ENCODE measurements at places on chromosomes 4 and X.

DNA sequence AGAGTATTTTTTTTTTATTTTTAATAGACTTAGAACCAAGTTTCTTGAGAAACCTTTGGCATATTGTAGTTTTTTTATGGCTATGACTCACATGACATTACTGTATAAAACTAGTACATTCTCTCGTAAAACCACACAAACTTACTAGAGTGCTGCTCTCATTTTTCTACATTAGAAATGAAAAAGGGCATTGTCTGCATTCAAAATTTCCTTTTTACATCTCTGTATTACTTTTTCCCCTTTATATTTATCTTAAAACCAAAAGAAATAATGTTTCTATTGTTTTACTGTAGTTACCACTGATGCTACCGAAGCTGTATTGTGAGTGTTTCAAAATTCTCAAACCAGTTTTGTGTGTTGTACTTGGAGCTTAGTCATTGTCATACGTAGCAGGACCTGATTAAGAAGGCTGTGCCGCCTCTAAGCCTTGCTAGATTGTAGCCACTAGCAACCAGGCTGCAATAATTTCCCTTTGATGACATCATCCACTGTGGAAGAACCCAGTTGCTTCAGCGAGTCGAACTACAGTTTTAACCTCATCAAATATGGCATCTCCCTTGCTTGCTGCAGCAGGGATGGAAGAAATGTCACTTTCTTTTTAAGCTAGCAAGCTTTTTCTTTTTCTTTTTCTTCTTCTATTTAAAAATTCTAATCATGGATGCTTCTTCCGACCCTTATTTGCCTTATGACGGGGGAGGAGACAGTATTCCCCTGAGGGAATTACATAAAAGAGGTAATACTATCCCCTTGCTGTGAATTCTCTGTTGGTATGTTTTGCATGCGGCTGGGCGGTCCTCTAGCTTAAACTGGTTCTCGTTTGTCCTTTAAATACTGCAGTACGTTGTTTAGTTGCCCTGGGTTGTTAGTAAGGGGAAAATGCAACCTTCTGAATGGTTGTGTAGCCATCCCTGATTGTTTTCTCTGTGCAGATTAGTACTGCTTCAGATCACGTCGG, 39.6 kb downstream of the CLCN3 start:
- DNase-seq, result peak; percentile 10

GRCh38 chr4:121373841-121374240, 7.0 kb downstream of the QRFPR start:
- no peak for DNase-seq

GRCh38 chr4:135166661-135167060, 965.1 kb upstream of the PABPC4L start:
- no peak for DNase-seq

DNA sequence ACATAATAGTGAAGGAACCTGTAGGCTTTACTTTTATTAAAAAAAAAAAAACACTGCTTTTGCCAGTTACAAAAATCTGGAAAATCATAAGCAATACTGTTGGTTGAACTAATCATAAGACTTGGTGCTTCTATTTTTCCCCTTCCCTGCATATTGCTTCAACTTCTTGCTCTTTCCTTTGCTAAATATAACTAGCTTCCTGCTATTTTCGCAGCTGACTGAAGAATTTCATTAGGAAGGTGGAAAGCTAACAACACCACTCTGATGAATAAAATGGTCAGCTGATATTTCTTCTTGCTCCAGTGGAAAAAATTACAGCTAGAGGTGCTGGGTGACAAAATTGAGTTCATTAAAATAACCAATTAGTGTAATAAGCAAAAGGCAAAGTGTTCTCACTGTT, 39.3 kb downstream of the MEPE start:
- DNase-seq, result no peak

GRCh38 chr4:137651128-137651527, 118.8 kb upstream of the PCDH18 start:
- no peak for DNase-seq

GRCh38 chrX:35786271-35786670, 11.9 kb upstream of the MAGEB16 start:
- no peak for DNase-seq

DNA sequence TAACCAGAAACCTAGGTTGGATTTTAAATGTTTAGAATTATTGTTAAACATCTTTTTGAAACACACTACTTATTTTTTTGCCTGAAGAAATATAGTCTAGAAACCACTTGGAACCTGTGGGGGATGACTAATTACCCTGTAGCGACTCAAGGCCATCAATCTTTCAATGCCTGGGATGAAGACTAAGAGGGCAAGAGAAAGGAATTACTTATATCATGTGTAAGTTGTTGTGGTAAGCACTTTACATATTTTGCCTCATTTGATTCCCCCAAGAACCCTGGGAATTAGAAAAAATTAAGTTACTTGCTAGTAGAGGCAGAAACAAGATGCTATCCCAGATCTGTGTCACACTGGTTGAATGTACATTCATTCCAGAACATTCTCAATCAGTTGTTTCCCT, 170.9 kb upstream of the GRIA3 start:
- no peak for DNase-seq

DNA sequence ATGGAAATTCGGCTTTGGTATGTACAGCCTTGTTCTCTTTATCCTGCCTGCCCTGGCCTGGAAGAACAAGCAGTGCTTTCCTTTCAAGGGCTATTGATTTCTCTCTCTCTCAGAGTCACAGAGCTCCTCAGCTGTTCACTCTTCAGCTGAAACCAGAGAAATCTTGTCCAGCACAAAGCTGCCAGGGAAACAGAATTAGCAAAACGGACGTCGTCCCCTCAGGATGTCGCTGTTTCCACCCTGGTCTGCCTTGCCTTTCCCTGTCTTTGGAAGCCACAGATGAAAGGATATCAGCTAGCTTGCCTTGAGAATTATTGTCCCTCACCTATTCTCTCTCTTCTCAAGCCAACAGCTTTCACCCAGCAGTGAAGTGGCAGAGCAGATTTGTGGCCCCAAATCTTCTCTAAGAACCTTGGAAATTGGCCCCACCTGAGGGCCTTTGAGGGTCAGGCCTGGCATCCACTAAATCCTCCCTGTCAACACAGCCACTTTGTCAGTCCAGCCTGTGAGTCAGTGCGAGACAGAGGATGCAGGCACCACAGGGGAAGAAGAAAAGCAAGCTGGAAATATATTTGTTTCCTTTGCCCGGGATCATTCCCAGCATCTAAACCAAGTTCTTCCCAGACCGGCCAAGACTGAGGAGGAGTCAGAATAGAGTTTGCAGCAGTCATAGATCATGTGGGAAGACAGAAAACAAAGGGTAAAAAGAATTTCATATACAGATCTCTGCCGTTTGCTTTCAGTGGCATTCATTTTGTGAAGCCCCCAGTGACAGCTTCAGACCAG, 63.8 kb upstream of the MTM1 start:
- DNase-seq, result no peak

DNA sequence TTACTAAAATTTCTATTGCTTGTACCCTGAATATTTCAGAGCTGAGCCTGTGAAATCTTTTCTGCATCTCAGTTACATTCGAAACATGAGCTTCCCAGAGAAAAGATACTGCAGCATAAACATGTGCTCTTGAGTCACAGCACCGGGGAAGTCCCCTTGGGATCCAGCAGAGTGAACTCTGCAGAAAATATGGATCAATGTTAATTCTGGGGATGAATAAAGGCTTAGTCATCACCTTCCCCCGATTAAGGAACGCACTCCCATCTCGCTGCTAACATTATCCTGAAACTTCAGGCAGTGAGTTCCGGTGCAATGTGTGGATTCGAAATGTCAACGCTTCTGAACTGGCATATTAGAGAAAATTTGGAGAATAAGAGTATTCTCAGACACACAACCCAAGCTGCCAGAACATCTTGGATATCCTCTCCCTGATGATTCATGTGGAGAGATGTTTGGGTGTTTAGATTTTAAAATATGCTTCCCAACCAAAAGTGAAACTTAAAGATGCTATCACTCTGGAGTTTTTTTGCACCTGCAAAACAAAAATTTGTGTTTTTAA, 90.8 kb downstream of the IRF2 start:
- DNase-seq, result no peak

DNA sequence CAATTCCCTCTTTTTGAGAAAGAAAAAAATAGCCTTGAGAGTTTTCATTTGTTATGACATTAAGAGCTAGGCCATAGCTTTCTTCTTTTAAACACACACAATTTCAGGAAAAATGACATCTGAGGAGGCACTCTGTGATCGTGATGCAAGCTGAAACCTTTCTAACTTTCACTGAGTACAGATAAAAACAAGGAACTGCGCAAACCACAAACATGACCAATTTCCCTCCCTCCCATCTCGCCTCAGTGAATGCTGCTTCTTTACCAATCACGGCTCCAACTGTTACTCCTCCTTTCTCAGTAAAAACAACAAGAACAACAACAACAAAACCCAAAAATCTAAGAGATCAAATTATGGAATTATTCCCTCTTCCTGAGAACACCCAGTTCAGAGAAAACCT, 626.8 kb downstream of the TLL1 start:
- no peak for DNase-seq

- DNase-seq, result no peak
Measured at GRCh38 chr4:75289914-75290582, 224.2 kb downstream of the RCHY1 start.

- no peak for DNase-seq
Measured at GRCh38 chrX:110216027-110216426, 101.9 kb downstream of the AMMECR1 start.

GRCh38 chr4:83548151-83548905, 12.4 kb downstream of the GPAT3 start:
- peak; percentile 18 for DNase-seq

DNA sequence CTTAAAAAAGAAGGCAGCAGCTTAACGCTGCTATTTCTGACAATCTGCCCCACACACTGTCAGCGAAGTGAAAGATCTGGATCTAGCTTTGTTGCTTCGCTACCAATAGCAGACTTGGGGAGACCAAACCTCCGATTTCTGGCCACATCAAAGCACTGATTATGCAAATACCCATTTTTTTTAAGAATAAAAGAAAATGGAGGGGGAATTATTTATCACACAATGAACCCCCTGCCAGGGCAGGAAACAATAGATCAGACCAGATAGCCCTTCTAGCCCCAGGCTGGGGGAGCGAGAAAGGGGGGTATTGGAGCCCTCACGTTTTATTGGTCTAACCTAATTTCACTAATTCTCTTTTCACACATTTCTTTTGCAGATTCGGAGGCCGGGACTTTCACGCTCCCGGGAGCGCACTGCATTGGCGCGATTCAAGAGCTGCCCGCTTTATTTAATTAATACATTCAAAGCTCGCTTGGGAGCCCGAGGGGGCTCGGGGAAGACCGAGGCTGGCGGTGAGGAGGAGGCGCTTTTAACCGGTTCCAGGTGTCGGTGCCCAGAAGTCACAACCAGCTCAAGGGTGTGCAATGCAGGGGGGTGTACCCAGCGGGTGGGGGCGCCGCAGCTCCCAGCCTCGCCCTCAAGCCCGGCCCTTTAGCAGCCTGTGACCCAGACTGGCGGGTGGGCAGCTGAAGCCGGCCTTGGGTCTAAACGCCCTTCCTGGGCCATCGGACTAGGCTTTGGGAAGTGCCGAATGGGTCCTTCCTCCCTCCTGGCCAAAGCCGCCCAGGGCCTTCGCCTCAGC, 5.5 kb downstream of the NEUROG2 start:
- DNase-seq, result no peak

DNA sequence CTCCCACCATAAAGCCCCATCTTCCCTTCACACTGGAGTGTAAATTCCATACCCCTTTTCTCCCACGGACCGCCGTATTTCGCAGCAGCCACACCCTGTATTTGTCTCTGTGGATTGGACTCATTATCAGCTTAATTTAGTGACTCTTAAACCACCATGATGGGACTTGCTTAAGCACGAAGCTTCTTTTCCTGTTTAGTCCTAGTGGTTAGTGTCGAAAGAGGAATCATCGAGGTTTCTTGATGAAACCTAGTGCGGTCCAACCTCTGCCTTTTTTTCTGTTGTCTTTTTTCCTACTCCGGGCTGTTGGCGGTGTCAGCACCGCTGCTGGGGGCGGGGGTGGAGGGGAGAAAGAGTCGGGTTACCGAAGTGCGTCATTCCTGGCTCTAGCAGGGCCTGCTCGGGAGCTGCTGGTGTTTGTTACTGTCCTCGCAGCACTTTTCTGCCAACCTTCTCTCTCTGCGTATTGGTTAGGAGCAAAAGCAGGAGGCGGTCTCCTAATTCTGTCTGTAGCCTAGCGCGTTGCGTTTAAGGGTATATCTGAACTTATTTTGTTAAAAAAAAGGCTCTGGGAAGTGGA, 1.4 kb downstream of the STAG2 start:
- DNase-seq, result peak; percentile 39

GRCh38 chrX:47068720-47069119, 9.5 kb upstream of the RGN start:
- DNase-seq, result no peak
